ENCODE measurements at places on chromosomes 2 and 18.

- H3K27ac ChIP-seq, result no peak within 1 kb of the TSS
- H3K36me3 ChIP-seq, result peaks cover 3% of the 10 kb centered on the region
- peak; percentile 53 for DNase-seq
- peak within 1 kb of the TSS; percentile 81 for H3K4me3 ChIP-seq
Measured at GRCh38 chr2:6917071-6917760, at the start of gene RNF144A. TSS of gene RNF144A (plus strand) at chr2:6917412. CDS start at chr2:6996927, 79,515 bp downstream.

GRCh38 chr2:157845081-157845480 lies 31.0 kb downstream of the ACVR1 start:
- no peak overlapping the region for H3K4me3 ChIP-seq
- H3K4me1 ChIP-seq, result peaks cover 22% of the 10 kb centered on the region
- H3K36me3 ChIP-seq, result no peaks in the 10 kb centered on the region
- no peak overlapping the region for H3K27ac ChIP-seq

GRCh38 chr2:118635891-118636290 lies 211.6 kb downstream of the EN1 start:
- H3K27ac ChIP-seq, result no peak overlapping the region
- no peak for DNase-seq
- no peak overlapping the region for H3K4me3 ChIP-seq

- H3K4me3 ChIP-seq, result no peak overlapping the region
- no peaks in the 10 kb centered on the region for H3K27me3 ChIP-seq
- no peak for DNase-seq
- peaks cover 17% of the 10 kb centered on the region for H3K4me1 ChIP-seq
Measured at GRCh38 chr2:120438301-120439066, 92.5 kb downstream of the INHBB start.

DNA sequence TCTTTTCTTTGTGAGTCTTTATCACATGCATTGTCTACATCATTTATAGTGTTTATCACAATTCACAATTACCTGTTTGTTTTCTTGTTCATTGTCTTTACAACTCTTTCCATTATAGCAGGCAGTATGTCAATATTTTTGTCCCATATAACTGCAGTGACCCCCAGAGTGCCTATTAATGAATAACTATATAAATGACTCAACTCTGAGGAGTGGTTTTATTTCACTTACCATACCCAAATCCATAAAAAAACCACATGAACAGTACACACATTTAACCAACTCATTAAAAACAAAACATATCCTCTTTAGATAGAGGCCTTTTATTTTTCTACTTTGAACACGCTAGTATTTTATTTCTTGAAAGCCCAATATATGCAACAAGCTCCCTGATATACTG lies 1419.1 kb upstream of the NXPH2 start:
- no peaks in the 10 kb centered on the region for H3K4me1 ChIP-seq
- no peak for DNase-seq
- no peaks in the 10 kb centered on the region for H3K36me3 ChIP-seq
- H3K27me3 ChIP-seq, result no peaks in the 10 kb centered on the region
- H3K27ac ChIP-seq, result no peak overlapping the region

DNA sequence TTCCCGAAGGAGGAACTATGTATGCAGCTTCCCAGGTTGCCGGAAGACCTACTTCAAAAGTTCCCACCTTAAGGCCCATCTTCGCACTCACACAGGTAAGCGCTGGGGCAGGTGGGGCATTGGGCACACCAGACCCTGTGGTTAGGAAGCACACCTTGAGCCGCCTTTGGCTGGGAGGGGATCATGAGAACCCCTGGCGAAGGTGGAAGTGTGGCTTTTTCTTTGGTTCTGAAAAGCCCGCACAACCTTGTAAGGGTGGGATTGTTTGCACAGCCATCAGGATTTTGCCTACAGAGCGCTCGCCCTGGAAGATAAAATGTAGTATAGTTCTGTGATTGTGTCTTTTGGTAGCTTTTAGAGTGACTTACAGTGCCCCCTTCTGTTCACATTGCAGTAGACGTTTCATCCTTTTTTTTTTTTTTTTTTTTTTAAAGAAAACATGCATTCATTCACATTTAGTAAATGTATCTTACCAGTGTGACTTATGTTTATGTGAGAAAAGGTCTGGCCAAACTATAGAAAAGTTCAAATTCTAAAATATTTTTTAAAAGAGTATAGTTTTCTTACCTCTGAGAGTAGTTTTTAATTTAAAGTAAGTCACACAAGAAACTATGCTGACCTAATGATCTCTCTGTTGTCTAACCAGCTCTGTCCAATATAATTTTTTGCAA lies 5.3 kb downstream of the KLF11 start:
- H3K27ac ChIP-seq, result no peak overlapping the region
- DNase-seq, result peak; percentile 56
- peaks cover 17% of the 10 kb centered on the region for H3K36me3 ChIP-seq
- H3K4me3 ChIP-seq, result no peak overlapping the region
- H3K27me3 ChIP-seq, result no peaks in the 10 kb centered on the region

DNA sequence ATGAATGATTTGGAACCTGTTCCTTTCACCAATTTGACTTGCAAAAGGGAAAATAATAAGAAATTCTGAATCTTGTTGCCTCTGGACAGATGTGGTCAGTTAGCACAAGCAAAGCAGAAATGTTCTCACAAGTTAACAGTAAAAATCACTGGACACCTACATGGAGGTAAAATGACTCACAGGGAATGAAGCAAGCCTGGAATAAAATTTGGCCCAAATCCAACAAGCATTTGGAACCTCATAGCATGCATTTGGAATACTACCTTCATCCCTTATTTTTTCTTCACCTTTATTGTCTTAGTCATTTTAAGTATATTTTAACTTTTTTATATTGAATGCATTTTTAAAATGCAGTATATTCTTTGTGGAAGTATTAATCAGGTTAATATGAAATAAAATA lies 602.9 kb downstream of the ARHGAP15 start:
- no peaks in the 10 kb centered on the region for H3K27me3 ChIP-seq
- no peak for DNase-seq
- peaks cover 10% of the 10 kb centered on the region for H3K36me3 ChIP-seq
- peaks cover 1% of the 10 kb centered on the region for H3K4me1 ChIP-seq
- no peak overlapping the region for H3K27ac ChIP-seq
- no peak overlapping the region for H3K4me3 ChIP-seq

DNA sequence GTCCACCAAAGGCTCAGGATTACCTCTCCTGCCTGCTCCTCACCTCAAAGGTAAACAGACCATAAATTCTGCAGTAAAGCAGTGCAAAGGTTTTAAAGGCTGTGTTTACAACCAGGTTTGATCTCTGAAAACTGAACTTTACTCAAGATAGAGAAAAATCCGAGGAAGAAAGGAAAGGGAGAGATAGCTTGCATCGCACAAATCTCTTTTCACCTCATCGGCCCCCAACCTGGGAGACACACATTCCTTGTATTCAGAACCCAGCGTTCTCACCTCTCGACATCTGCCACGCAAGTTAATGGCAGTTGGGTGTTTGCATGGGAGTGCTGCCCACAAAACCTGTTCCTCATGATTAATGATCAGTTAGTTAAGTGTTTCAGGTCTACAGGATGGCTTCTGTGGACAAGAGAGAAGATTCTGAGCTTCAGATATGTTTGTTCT lies 72.6 kb downstream of the GATA6 start:
- no peaks in the 10 kb centered on the region for H3K36me3 ChIP-seq
- no peak for DNase-seq
- no peaks in the 10 kb centered on the region for H3K27me3 ChIP-seq
- no peak overlapping the region for H3K27ac ChIP-seq

DNA sequence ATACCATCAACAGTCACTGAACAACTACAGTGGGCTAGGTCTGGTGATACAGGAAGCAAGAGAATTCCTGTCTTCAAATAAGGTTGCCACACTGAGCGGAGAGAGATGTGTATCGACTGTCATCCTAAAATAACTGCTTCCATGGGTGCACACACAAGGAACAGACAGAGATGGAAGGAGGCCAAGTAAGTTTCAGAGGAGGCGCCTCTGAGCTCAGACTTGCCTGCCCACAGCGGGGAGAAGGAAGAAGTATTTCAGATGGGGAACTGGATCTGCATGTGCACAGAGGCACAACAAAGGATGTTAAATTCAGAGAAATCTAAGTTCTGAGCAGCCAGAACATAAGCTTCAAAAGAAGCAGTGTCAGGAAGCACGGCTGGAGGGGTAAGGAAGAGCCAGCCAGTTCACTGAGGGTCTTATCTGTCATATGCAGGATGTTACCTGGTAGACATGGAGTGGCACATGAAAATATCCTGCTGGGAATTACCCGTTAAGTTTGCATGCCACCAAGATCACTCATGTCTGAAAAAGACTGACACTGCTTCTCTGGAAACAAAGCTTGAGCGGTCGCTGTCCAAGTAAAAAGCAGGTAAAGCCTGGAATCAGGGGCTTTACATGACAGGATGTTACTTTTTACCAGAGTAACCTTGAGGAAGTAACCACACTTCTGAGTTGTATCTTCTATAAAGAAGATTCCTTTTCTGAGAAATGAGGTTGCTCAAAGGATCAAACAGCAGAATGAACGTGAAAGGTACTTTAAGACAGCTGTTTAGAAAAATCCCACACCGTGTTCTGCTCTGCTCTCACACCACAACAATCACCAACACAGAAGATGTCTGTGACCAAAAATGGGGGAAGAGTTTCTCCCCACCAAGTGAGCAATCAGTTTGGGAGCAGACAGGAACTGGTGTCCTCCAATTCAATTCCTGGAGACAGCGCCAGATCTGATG lies 260.2 kb downstream of the NBAS start:
- peaks cover 12% of the 10 kb centered on the region for H3K36me3 ChIP-seq
- H3K27me3 ChIP-seq, result no peaks in the 10 kb centered on the region
- H3K27ac ChIP-seq, result no peak overlapping the region
- no peak overlapping the region for H3K4me3 ChIP-seq
- peak; percentile 11 for DNase-seq

DNA sequence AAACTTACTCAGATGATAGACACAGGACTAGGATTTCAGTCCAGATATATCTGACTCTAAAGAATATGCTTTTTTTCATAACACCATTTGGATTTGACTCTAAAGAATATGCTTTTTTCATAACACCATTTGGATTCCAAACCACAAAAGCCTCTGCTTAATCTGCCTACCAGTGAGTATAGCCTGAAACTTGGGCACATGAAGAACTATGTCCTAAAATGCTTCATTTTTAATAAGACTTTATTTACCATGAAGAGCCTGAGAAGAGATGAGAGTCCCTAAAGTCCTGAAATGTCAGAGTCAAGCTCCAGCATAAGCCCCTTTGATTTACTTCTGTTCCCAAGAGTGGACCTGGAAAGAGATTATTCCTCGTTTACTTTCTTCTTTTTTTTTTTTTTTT lies 54.5 kb upstream of the STPG4 start:
- no peaks in the 10 kb centered on the region for H3K36me3 ChIP-seq
- no peaks in the 10 kb centered on the region for H3K27me3 ChIP-seq
- no peaks in the 10 kb centered on the region for H3K4me1 ChIP-seq
- H3K27ac ChIP-seq, result no peak overlapping the region
- no peak overlapping the region for H3K4me3 ChIP-seq
- no peak for DNase-seq

DNA sequence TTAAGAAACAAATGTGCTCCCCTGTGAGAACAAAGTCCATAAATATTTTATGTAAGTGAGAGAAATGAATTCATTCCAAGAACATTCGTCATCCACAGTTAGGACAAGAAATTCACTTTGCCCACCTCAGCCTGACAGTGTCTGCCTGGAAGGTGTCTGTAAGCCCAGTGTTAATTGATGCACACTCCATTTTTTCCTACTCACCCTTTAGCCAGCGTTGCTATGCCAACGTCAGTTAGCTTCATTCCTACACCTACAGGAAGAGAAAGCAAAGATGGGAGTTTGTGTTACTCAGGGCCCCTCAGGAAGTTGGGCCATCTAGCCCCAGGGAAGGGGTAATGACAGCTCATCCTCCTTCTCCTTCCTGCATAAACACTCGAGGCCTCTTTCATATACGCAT lies 131.0 kb downstream of the ALPK2 start:
- H3K27ac ChIP-seq, result no peak overlapping the region
- peaks cover 13% of the 10 kb centered on the region for H3K27me3 ChIP-seq
- no peaks in the 10 kb centered on the region for H3K36me3 ChIP-seq
- H3K4me3 ChIP-seq, result no peak overlapping the region

DNA sequence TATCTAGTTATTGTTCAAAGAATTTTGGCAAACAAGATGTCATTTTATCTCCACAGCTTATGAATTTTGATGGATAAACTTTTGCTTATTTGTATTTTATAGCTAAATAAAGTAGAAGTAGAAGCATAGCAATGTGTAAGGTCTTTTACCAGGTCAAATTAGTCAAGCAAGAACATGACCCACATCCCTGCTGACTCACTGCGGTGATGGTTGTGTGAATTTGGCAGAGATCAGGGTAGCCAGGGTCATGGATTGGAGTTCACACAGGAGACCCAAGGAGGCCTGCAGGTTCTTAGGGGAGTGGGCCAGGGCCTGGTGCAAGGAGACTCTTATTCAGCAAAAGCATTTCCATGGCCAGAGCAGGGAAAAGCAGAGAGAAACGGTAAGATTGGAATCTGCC lies 18.7 kb downstream of the SP140 start:
- no peaks in the 10 kb centered on the region for H3K27me3 ChIP-seq
- H3K4me1 ChIP-seq, result no peaks in the 10 kb centered on the region
- H3K36me3 ChIP-seq, result no peaks in the 10 kb centered on the region

DNA sequence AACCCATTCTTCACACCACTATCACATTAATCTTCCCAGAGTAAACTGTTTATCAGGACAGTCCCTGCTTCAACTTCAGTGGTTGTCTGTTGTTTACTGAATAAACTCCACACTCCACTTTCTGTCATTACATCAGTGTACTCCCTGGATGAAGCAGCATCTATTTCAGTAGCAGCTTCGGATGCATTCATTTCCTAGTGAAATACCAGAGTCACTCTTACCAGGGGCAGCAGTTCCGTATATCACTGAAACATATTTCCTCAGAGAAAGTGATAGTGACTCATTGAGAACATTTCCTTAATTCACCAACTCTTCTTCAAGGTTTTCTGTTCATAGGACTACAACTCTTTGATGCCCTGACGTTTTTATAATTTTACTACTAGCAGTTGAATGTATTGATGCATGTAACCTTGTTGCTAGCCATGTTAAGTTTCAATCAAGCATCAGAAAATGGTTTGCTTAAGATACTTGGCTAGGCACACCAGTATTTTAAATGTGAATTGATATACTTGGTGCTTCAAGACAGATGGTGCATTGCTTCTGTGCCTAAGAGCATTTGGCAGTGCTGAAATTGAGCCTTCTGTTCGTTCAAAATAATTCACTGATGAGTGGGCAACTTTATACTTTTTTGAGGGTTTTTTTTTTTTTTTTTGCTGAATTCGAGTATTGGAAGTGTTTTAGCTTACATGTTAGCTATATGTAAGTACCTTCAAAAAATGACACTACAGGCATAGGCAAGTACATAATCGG lies 92.3 kb downstream of the UBE2E3 start:
- H3K27me3 ChIP-seq, result no peaks in the 10 kb centered on the region
- DNase-seq, result peak; percentile 81
- peaks cover 19% of the 10 kb centered on the region for H3K4me1 ChIP-seq
- no peak overlapping the region for H3K4me3 ChIP-seq
- no peaks in the 10 kb centered on the region for H3K36me3 ChIP-seq

DNA sequence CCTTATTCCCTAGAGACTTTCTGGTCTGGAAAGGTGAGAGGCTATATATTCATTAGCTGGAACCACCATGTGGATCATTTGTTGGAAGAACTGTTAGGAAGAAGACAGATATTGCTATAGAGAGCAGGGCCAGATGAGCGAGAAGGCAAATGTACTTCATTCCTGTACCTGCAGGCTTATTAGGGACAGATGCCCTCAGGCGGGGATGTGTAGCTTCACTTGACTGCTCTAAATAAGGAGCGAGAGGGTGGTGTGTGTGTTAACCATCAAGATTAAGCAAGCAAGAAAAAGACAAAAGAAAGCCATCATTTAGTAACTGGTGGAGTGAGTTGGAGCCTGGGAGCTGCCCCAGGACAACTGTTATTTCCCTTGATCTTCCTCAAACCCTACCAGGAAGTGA lies 36.4 kb downstream of the NEDD4L start:
- no peaks in the 10 kb centered on the region for H3K36me3 ChIP-seq
- no peaks in the 10 kb centered on the region for H3K27me3 ChIP-seq
- H3K27ac ChIP-seq, result no peak overlapping the region
- no peak for DNase-seq
- H3K4me3 ChIP-seq, result no peak overlapping the region
